ENCODE measurements at places on chromosomes 3 and 15. TPM values are rescaled to one million over a fixed set of nuclear protein-coding genes. Genes with fewer than 3 reads are reported as not detected.

DNA sequence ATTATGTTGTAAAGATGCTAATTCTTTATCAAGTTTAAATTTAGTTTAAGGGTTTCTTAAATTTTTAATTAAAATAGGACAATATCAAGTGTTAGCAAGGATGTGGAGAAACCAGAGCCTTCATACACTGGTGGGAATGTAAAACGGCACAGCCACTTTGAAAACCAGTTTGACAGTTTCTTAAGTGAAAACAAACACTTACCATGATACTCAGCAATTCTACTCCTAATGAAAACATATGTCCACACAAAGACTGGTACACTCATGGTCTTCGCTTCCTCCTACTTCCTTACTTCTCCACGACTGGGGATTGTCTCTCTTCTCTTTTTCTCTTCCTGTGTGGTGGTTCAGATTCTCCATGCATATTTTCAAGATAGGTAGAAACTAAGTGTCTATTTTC is 9.2 kb downstream of the SKIC8 start:
- no peak for DNase-seq

- no peak for DNase-seq
Measured at GRCh38 chr15:61653110-61653509, 407.1 kb downstream of the VPS13C start.

GRCh38 chr15:78032671-78033070 is 44.8 kb downstream of the TBC1D2B start:
- DNase-seq = no peak

- DNase-seq = no peak
Measured at GRCh38 chr3:168998792-168999191, 664.7 kb downstream of the MECOM start.

GRCh38 chr15:71493526-71493925 is 316.8 kb upstream of the NR2E3 start:
- DNase-seq = no peak

The CCDC80 gene
- polyA plus RNA-seq = 131 TPM

The CDHR4 gene
- polyA plus RNA-seq = not detected

The VEPH1 gene
- polyA plus RNA-seq = 16.6 TPM

The CHRNA5 gene
- 1.2 TPM for polyA plus RNA-seq

All from fibroblast of lung (primary cell).